ENCODE measurements at places on chromosomes 3 and 15. TPM values are rescaled to one million over a fixed set of nuclear protein-coding genes. Genes with fewer than 3 reads are reported as not detected.

DNA sequence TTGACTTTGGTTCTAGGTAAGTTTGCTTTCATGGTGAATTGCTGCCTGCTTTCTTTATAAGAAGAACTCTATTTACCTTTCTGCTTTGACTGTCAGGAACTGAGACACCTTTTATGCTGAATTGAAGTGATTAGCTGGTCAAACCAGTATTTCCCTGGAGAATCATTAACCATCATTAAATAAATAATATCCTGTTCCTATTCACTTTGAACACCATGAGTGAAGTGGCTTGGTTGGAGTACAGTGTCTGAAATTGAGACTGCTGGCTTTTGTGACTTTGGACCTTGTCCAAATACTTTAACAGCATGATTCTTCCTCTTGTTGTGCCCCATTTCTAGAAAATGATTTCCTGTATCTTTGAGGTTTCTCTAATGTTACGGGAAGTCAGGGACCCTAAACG lies 5.6 kb upstream of the TMEM62 start:
- DNase-seq = no peak

Gene MLF1
- 60.4 TPM for polyA plus RNA-seq

GRCh38 chr15:64502151-64502550 lies 41.8 kb downstream of the ZNF609 start:
- DNase-seq = no peak

- no peak for DNase-seq
Observed at GRCh38 chr15:72009222-72009621, 108.7 kb downstream of the MYO9A start.

- DNase-seq = peak; percentile 51
Observed at GRCh38 chr3:23129817-23130216, 73.3 kb upstream of the UBE2E2 start.

Gene ASB14
- polyA plus RNA-seq = 0.45 TPM

GRCh38 chr15:94250801-94251200 lies 19.4 kb downstream of the MCTP2 start:
- DNase-seq = no peak

Gene UACA
- 192 TPM for polyA plus RNA-seq

DNA sequence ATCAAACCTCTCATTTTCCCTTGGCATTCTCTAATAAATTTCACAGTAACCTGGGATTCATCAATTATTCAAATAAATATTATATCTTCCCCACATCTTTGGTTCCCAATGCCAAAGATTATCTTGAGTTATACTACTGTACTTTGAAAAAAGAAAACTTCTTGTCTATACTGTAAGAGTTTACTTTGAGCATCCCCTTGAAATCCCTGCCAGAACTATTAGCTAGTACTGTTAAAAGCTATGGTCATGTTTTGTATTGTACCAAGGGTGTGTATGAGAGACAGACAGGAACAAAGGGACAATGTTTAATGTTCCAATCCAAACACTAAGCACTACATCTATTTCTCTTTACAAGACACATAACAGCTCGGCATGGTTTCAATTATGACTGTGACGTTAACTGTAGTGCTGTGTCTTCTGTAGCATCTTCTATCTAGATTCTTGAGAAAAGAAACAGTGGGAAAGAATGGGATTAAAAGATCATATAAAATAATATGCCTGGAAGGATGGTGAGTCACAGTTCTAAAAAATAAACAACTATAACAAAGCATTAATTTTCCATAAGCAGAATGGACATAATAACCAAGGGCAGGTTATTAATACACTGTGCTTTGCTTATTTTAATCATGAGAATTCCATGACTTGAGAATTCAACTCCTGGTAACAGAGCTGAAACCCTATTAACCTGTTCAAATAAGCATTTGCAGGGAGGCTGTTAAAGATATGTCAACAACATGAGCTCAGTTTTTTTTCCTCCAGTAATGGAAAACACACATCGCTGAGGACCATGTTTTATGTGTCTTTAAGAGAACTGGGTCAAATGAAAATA lies 71.1 kb downstream of the ALDH1A2 start:
- DNase-seq = no peak

GRCh38 chr15:48426941-48427340 lies 95.7 kb downstream of the DUT start:
- DNase-seq = no peak

DNA sequence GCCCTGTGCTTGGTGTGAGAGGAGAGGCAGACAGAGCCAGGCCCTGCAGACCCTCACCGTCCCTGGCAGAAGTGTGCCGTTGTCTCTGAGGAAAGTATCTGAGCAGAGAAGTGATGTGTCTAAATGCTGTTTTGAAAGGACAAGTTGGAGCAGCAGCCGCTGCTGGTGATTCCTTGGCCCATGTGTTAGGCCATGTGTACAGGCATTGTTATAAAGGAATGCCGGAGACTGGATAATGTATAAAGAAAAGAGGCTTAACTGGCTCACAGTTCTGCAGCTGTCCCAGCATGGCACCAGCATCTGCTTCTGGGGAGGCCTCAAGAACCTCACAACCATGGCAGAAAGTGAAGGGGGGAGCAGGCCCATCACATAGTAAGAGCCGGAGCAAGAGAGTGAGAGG lies 334.6 kb upstream of the ATP10A start:
- peak; percentile 51 for DNase-seq

Gene FBXW12
- 0.43 TPM for polyA plus RNA-seq

Gene AADACL2
- polyA plus RNA-seq = not detected

GRCh38 chr15:58882243-58882642 lies 51.2 kb downstream of the SLTM start:
- no peak for DNase-seq

GRCh38 chr15:70516408-70517193 lies 246.8 kb downstream of the UACA start:
- DNase-seq = no peak

DNA sequence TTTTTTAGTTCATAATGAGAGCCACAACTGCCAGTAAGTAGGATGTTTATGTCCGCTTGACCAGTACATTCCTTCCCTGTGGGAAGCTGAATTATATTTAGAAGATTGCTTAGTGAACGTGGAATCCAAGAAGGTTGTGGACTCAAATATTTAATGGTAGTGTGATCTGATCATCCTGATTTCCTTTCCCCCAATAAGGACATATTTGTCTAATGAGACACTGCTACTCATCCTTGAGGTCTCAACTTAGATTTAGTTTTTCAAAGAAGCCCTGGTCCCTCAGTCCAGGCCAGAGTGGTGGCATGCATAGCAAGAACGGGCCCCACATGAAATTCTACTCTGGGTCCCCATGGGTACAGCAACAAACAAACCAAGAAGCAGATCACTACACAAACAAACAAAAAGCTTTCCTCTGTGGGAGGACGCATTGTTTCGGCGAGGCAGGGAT lies 60.8 kb downstream of the USP13 start:
- DNase-seq = peak; percentile 55

DNA sequence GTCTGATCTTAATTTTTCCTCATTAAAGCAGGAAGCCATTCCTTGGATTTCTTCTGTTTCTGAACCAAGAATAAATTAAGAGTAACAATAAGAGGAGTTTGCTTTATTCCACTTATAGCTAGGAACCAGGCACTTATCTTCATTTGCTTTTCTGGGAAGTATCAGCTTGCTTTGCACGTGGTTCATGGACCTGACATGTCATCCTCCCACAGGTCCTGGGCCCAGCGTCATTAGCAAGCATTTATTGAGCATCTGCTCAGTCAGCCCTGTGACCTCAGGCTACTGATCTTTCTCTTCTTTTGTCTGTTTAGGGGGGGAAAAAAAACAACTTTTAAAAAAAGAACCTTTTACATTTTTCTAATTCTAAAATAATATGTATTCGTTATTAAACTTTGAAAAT lies 34.7 kb upstream of the CRTC3 start:
- DNase-seq = no peak

DNA sequence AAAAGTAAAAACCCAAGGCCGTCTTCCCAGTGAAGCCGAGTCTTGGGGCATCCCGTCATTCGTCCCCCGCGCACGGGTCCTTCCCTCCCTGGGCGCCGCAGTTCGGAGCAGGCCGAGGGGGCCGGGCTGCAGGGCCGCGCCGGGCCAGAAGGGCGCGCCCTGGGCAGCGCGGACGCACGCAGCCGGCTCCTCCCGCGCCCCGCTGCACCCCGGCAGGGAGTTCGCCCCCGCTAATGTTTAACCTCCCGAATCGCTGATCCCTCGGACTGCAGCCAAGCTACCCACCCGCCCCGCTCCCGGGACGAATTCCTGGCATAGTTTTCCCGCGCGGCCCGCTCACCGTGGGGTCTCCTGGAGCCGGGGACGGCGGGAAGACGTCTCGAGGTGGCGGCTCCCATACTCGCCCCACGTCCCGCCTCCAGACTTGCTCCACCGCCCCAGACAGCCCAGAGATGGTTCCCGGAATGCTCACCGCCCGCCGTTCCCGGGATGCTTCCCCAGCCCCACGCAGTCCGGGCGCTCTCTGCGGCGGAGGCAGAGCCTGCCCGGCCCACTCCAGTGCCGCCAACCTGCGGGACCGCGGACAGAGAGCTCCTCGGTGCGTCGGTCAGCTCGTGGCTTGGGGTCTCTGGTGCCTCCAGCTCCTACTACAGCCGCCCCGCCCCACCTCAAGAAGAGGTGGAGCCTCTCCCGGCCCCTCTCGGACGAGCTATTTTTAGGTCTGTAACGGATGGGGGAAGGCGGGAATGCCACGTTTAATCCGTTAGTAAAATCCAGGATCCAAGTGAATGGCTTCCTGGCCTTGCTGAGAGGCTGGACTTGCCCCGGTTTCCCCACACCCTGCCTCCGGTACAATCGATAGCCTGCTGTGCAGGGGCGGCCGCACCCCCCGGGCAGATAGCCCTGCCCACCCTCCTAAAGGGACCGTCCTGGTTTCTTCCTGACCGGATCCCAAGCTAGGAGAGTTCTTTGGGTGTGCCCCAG lies at the start of gene DZIP1L:
Gene DZIP1L (minus strand): TSS at position 621 of the 984 bp plus-strand sequence. CDS start 11,637 bp downstream, outside the sequence.
- peak; percentile 83 for DNase-seq

DNA sequence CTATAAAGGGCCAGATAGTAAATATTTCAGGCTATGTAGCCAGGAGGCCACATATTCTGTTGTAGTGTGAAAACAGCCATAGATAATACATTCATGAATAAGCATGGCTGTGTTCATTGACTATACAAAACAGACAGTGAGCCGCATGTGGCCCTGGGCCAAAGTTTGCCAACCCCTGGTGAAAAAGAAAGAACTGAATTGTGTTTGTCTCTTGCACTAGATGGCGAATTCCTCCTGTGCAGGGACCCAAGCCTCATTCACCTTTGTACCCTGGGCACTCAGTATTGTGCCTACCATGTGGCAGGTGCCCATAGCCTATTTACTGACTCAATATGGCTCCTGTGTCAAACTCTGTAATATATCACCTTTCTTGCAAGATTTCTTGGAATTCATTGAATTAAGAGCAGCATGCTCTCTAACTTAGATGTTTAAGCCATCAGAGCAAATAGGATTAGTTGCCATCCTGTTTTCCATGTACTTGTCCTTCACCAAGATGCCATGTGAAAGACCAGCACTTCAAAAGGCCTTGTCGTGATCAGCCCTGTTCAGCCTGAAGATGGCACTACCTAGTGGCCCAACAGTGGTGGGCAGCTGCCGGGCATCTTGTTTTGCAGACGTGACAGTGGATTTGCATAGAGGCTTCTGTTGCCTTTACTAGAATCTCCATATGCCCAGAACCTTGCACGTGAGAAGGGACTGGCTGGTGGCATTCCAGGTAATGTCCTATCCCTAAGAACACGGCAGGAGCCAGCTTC lies 50.9 kb upstream of the CMTM7 start:
- DNase-seq = no peak

DNA sequence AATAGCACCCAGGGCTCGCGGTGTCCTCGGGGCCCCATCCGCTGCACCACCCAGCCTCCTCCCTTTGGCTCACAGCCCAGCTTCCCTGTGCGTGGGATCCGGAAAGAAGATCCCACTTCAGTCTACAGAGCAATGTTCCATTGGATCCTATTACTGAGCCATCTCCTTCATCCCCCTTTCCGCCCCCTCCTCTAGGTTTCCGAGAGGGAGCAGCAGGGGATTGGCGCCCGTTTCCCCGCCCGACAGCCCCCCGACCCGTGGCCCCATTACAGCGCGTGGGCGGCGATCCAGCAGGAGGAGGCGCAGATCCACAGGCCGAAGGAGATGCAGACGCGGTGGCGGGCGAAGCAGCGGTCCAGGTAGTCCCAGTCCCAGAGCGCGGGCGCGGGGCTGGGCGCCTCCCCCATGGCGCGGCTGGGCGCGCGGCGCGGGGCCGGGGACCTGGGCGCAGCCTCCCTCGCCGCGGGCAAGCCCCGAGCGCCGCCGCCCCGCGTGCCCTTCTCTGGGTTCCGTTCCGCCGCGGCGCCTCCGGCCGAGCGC lies 340 bp downstream of the TMEM44 start:
- no peak for DNase-seq

Gene GALNT15
- 1.2 TPM for polyA plus RNA-seq

DNA sequence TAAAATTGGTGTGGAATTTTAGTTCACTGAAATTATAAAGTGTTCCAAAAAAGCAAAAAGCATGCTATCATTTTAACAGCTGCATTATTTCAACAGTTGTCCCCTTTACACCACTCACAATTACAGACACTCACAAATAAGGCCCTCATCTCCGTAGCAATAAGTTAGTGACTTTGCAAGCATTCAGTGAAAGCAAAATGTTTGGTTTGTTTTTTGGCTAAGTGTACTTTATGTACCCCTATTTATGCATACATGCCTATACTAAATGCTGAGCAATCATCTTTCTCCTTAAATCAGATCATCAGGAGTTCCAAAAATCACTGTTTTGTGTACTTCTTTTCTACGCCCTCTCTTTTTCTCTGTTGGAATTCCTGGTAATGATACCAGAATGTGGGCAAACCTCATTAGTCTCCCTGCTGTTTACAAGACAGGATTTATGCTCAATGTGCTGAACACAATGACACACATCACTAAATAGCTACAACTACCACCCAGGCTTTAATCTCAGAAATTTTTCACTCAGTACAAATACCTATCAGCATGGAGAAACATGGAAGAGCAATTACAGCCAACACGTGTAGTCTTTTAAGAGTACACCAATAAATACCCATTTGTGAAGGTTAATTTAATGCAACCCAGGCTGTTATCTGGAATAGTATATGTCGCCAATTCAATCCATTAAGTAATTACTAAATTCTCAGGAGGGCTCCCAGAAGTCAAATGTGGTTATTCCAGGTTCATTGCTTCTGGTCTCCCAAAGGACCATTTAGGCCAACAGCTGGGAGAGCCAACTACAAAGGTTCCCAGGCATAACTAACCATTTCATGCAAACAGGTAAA lies 12.0 kb downstream of the ALDH1A2 start:
- DNase-seq = no peak

Gene ARGFX
- not detected for polyA plus RNA-seq

GRCh38 chr15:74632601-74633000 lies 17.0 kb downstream of the CLK3 start:
- no peak for DNase-seq

GRCh38 chr3:6736836-6737629 lies 123.9 kb upstream of the GRM7 start:
- no peak for DNase-seq

Gene ZKSCAN7
- 6.0 TPM for polyA plus RNA-seq

GRCh38 chr3:190131329-190131728 lies 10.6 kb upstream of the P3H2 start:
- DNase-seq = no peak

Gene MESP2
- 0.27 TPM for polyA plus RNA-seq

Gene GOLGA8T
- polyA plus RNA-seq = not detected
